Fibroblast of upper back skin (primary cell): ENCODE measurements at places on chromosomes 6 and 20.
A peak's percentile ranks its signal among the peaks of the same experiment; 100 is the strongest.

- DNase-seq: peak; percentile 80
These were observed 73.5 kb downstream of the BFSP1 start for GRCh38 chr20:17457588-17458190.

GRCh38 chr6:10733151-10733715, 10.4 kb downstream of the TMEM14C start:
- peak; percentile 81 for DNase-seq

DNA sequence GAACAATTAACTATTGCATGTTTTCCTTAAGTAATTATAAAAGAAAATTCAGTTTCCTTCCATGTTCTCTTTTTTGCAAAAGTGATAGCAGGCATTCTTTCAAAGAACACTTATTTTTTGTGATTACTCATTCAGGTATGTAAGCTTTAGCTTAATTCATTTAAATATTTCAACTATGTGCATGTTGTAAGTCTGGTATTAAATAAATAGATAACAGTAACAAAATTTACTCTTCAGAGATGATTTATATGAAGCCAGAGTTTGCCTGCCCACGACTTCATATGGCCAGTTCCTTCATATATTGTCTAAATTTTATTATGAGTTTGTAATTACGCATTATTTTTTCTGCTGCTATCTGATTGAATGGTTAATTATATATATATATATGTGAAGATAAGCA, 110.9 kb downstream of the ADGRG6 start:
- peak; percentile 48 for DNase-seq

DNA sequence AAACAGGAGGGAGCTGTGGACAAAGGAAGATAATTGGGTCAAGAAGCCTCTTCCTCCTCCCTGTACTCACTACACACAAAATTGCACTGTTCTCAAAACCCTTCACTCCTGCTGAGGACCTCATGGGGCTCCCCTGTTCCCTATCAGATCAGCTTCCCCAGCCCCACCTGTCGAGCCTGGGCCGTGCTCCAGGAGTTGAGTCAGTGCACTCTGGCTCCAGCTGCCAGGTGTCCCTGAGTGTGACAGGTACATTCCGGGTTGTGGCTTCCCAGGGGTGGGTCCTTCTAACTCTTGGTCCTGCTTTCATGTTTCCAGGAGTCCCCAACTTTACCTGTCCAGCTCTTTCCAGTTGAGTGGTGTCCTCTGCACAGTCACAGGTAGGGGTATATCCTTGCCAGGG, 8.4 kb downstream of the RAB5IF start:
- no peak for DNase-seq

- DNase-seq: no peak
These were observed 195.1 kb downstream of the EDN1 start for GRCh38 chr6:12485226-12485764.

GRCh38 chr6:66103954-66104353, 396.9 kb upstream of the EYS start:
- no peak for DNase-seq

GRCh38 chr6:80289727-80290126, 183.3 kb downstream of the BCKDHB start:
- no peak for DNase-seq

- no peak for DNase-seq
These were observed 41.9 kb downstream of the KCTD20 start for GRCh38 chr6:36484736-36485135.

GRCh38 chr20:46652699-46653098, 1.4 kb upstream of the SLC13A3 start:
- DNase-seq: no peak

DNA sequence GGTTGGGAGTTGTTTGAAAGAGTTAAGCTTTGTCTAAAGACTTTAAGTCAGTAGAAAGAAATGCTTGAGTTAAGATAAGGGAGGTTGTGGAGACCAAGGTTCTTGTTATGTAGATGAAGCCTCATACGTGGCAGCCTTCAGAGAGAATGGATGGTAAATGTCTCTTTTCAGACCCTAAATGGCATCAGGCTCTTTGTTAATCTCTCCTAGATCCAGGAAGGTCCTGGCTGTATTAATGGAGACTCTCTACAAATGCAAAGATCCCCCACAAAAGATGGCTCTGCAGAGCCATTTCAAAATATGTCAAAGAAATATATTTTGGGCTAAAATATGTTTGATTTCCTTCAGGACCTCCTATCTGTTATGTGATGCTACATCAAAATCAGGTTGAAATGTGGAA, 161.6 kb downstream of the ADAT2 start:
- DNase-seq: no peak

DNA sequence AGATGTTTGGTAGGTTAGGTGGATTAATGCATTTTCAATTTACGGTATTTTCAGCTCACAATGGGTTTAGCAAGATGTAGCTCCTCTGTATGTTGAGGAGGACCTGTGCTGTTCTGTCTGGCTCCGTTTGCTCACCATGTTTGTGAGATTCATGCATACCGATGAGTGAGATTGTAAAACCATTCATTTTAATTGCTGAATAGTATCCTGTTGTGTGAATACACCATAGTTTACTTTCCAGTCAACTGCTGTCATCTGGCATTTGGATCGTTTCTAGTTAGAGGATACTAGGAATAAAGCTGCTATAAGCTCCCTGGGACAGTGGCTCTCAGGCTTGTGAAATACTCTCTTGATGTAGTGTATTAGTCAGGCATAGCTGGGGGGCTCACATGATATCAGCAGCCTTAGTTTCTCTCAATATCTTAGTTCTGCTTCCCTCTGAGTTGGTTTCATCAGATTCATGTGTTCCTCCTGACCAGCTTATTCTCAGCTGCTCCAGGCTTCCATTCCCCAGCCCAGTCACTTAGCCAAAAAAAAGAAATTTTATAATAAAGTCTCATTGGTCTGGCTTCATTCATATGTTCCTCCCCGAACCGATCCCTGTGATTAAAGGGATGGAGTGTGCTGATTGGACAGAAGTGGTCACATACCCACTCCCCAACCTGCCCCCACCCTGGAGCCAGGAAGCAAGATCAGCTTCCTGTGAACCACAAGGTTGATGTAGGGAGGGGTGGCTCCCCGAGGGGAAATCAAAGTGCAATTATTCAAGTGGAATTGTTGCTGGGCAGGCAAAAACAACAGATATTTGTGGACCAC, 10.9 kb upstream of the B4GALT5 start:
- peak; percentile 61 for DNase-seq

- DNase-seq: peak; percentile 30
These were observed 44.6 kb upstream of the SH3BGRL2 start for GRCh38 chr6:79586548-79586947.

GRCh38 chr6:111250791-111251354, 163.6 kb downstream of the SLC16A10 start:
- DNase-seq: no peak

DNA sequence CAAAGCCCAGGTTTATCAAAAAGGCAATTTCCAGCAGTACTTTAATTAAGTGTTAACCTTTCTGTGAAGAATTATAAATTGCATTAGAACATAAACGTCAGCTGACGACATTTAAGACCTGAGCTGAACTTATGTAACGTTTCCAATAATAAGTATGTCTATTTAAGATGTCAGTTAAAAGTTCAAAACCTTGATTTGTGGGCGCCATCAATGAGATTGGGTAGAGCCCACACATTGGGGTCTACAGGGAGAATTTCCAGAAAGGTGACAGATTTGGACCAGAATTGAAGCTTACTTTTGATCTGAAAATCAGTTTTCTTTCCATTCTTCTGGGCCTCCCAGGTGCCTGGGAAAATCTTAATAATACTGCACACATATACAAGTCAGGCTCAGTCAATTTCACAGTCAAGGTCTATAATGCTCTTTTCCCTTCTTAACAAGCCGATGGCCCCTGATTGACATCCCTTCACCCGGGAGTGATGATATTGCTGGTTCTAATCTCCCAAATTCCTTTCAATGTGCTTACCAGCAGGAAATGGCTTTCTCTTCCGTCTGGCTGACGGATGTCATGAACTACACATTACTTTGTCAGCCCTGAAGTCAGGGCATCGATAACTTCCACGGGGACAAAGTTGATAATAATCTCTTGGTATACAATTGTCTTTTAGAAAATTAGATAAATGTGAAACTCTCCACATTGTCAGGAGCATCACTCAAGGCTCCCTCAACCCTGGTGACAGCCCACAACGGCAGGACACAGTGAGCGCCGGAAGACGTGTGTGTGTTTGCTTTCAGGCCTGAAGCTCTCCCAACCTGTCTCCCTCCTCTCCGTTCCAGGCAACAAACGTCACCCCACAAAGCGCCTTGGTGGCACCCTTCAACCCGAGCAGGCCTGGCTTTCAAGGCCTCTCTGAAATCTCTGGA, 396.5 kb upstream of the CNR1 start:
- DNase-seq: no peak

GRCh38 chr20:48406912-48407340, 420.9 kb downstream of the PREX1 start:
- no peak for DNase-seq

- DNase-seq: peak; percentile 73
These were observed 21.1 kb downstream of the SESN1 start for GRCh38 chr6:109073344-109074132.

GRCh38 chr6:169095153-169095552, 158.5 kb downstream of the THBS2 start:
- no peak for DNase-seq

GRCh38 chr20:61354901-61355495, 102.9 kb downstream of the CDH4 start:
- no peak for DNase-seq

DNA sequence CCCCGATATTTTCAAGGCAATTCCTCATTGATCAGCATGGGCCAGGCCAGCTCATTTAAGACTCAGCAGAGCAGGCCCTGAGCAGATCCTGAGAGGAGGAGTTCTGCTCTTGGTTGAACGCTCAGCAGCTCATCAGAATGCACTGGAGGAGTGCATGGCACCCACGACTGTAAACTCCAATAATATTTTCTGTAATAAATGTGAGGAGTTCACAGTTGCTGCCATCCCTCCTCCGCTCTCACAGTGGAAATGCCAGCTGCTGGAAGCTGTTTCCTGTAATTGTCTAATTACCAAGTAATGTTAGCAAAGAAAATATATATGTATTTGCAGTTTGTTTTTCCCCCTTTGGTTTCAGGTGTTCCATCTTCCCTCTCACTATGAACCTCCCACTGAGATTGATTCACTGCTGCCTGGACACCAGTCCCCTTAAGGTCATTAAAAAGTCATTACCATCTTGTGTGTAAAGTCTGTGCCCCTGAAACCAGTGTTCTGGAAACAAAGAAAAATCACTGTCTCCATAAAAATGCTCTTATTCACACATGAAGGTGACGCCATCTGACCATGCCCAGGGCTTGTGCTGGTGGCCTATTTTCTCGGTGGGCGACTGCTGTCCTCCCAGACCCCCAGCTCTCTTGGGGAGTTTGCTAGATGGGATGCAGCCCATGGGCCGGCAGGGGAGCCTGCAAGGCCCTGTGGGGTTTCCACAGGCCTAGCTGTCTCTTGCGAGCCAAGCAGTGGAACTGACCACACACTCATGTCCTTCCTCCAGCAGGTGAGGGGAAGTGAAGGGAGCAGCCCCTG, 374.2 kb downstream of the ZFAND3 start:
- DNase-seq: no peak

DNA sequence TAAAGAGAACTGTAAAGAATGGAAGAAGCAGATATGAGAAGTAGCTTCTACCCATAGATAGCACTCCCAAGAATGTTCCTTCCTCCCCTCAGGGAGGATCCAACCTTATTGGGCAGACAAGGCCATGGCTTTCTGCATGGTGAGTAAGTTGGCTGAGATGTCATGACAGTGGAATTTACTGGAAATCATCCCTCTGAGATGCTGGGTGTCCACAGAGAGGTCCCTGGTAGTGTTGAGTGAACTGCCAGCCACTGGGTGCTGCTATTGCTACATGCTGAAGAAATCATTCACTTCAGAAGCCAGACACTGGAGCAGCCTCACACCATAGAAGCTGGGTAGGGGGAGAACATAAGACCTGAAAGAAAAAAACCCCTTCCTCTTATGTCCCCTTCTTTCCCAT, 46.4 kb upstream of the FERMT1 start:
- peak; percentile 2 for DNase-seq

GRCh38 chr6:19519941-19520340, 317.2 kb upstream of the ID4 start:
- DNase-seq: peak; percentile 3

DNA sequence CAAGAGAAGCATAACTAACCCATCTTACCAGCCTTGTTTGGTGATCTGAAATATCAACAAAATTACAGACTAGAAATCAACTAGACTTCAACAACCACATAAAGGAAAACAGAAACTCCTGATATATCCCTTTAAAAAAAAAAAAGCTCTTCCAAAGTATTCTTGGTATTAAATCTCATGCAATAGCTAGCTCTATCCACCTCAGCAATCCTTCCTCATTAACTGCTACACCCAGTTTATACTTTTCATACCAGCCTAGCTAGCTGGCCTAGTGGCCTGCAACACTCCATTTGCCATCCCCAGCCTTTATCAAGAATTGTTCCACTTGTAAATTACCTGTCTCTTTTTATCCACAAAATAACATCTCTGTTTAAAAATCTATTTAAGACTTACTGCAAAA, 69.0 kb downstream of the BACH2 start:
- peak; percentile 37 for DNase-seq

- DNase-seq: no peak
These were observed 60.5 kb upstream of the BHLHE23 start for GRCh38 chr20:63067266-63067635.

GRCh38 chr20:22466447-22467171, 117.8 kb downstream of the FOXA2 start:
- DNase-seq: no peak
